Stimulated activated CD4-positive, alpha-beta T cell treated with anti-CD3 and anti-CD28 coated beads, Interleukin-1b, Interleukin-23, amount 100 ng/mL, for 24 hours (primary cell): ENCODE measurements at places on chromosomes 4 and X.

GRCh38 chrX:114932550-114932949 is 84.9 kb downstream of the IL13RA2 start:
- no peak for DNase-seq

GRCh38 chr4:148254621-148255343 is 187.4 kb downstream of the NR3C2 start:
- no peak for DNase-seq

DNA sequence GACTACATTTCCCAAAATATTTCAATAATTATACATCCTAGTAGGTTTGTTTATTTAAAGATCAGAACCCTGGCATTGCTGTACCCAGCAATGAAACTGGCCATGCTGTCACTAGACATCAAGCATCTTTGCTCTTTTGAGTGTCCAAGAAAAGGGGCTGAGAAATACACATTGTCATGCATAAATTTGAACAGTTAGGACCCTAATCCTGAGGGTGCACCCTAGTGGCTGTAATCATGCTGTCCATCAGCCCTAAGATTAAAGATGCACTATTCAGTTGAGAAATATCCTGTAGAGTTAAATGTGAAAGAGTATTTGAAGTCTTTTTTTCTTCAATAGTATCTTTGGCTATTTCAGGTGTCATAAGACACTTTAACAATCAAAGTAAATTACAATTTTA is 108.8 kb downstream of the NFKB1 start:
- no peak for DNase-seq

GRCh38 chrX:74526764-74527163 is 87.7 kb downstream of the RLIM start:
- no peak for DNase-seq

DNA sequence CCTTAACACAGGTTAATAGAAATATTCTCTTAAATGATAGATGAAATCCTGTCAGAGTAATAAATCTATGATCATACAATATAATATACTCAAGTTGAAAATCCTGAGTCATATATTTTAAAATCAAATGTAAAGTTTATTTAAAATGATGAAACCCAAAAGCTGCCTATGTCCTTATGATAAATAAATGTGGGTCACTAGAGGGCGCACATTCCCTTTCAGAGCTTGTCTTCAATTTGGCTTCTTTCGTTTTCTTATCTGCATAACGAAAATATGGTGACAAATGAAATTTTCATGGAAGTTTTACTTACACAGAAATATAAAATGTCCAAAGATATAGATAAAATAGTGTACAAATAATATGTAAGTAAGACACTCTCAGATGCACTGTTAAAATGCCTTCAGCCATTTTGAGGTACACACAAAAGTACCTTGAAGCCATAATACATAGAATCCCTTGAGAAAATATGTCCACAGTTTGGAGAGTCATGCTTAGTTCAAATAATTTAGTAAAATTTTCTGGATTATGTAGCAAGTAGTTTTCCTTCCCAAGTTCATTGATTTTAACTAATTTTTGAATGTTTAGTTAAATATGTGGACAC is 680.4 kb downstream of the DMD start:
- no peak for DNase-seq

DNA sequence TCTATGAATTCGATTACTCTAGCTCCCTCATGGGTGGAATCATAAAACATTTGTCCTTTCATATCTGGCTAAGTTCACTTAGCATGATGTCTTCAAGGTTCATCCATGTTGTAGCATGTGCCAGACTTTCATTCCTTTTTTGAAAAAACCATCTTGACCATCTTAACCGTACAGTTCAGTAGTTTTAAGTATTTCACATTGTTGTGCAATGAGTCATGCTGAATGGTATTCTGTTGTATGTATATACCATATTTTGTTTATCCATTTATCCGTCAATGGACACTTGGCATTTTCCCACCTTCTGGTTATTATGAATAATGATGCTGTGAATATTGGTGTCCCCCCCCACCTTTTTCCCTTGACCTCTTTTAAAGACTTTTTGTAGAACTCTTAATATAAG is 72.4 kb upstream of the TLR2 start:
- DNase-seq = no peak
